ENCODE measurements at places on chromosomes 7 and 10.

DNA sequence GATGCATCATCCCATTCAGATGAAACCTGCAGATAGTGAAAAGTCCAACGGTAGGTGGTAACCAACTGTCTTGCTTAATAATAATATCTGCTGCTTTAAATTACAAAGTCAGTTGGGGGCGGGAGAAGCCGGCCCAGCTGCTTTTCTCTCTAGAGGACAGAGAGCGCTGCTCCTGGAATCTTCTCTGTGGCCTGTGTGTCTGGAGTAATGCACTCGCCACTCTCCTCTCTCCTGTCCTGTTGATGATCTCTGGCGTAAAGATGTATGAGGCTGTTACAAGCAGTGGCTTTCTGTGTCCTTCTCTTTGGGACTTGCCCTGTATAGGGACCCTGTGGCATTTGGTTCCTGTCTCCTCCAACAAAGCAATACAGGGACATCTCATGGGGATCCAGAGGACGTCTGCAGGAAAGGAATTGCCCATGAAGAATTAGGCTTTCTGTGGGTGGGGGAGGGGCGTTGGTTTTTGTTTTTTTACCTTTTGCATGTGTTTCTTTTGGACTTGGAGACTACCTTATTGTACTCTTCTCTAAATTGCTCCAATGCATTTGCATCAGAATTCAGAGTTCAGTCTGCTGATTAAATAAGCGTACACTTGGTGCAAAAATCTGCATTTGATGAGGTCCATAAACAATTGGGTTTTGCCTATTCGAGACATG is 231.6 kb downstream of the CELF2 start:
- DNase-seq: no peak

DNA sequence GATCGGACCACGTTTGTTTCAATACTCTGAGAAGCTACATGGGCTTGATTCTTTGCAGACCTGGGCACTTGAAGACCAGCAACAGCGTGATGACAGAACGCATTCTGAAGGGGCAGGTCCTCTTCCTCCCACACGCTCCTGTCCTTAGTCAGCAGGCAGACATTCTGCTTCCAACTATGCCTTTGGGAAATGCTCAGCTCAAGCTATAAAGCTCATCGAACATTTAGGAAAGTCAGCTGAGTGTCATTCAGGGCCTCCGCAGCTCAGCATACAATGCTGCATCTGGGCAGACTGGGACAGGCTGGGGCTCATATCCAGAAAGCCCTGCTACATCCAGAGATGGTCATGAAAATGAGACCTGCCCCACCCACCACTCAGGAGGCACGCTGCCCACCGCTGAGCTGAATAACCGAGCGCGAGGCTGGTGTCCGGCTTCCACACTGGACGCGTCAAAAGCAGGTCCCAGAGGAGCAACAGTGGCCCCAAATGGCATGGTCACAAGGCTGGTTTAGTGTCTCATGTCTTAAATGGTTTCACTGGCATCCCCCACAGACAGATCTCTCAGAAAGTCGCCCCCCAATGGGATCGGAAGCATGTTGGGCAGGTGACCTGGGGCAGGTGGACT is 274.0 kb downstream of the DNAJB6 start:
- no peak for DNase-seq

DNA sequence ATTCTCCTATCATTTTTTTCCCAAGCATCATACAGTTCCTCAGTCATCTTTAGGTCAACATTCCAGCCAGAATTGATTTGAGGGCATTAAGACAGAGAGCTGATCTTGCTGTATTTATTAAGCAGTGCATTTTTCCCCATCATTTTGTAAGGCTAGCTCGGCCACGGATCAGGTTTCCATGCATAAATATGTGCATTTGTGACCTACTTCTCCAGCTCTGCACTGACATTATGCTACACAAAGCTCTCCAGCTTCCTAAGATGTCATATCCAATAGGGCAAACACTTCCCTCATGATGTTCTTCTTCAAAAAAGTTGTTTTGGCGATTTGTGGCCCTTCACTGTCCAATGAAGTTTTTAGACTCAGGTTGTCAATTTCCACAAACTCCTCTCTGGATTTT is 202.6 kb downstream of the C7orf25 start:
- DNase-seq: no peak

DNA sequence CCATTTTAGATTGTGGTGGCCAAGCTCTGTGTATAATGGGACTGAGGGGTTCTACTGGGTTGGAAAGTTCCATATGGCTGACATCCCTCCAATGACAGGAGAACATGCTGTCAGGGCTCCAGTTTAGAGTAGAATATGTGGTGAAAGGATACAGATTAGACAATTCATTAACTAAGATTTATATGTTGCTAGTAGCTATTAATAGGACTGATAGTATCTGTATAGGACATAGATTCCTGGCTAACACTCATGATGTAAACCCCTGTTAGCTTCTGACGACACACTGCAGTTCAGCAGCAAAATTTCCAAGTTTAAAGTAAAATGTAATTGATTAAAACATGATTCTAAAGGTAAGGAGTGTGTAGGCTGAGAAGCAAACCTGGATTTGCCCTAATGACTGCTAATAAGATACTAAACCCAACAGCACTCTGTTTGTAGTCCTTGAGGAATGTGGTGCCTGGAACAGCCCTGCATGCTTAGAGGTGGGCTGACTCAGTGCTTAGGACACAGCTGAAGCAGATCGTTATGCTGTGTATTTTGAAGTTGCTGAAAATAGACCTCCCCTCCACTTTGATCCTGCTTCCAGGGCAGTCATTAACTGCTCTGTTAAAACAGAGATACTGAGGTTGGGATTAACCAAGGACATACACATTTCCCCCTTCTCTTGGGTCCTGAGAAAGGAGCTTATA is 1129.6 kb downstream of the SORCS3 start:
- DNase-seq: no peak

DNA sequence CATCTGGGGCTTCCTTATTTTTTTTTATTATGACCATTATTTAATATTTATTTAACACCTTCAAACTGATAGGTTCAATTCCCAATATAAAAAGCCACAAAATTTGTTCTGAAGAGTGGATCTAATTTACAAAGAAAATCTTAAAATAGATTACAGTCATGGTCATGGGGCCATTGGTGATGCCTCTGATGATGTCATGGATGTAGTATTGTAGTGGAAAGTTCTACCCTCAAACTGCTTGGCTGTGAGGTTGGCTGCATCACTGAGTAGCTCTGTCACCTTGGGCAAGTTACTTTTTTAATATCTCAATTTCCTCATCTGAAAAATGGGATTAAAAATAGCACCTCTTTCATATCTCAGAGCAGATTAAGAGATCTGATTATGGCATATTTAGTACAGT is 128.5 kb downstream of the DKK1 start:
- DNase-seq: no peak

DNA sequence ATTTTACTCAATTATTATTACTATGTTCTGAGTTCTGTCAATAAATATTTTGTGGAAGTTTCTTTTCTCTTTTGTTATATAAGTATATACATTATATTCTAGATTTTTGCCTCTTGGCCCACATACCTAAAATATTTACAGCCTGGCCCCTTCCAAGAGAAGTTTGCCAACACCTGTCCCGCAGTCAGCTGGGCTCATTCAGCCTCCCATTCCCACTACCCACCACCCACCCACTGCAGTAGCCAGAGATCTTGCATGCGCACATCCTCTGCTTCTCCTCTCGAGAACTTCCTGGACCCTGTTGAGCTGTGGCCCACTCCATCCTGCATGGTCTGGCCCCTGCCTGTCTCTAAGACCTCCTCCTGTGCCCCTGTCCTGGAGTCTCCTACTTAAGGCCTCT is 33.6 kb downstream of the WIPF3 start:
- no peak for DNase-seq

DNA sequence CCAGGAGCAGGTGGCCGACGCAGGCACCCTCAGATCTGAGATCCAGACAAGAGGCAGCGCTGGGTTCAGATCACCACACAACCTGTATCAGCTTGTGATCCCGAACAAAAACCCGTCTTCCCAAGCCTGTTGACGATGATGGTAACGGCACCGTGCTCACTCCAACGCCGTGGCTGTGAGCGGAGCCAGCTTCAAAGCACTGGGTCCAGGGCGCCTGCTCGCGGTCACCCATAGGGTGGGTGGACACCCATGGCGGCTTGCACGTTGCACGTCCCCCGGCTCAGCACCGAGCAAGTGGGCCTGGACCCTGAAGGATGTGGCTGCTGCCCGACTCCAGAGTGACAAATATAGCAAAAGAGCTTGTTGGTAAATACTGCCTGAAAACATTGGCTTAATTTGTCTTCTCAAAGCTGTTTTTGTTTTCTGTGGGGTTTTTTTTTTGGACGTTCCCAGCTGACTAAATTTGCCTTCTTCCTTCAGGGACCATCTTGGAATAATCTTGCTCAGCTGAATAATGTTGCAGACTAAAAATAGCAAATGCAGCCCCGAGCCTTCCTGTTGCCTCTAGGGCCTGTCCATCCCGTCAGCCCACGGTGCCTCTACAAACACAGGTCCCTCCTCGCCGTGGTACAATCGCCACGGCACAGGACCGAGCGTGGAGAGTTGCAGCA is 41.0 kb downstream of the FOXK1 start:
- no peak for DNase-seq

GRCh38 chr10:129768437-129769355 is 195.4 kb downstream of the EBF3 start:
- DNase-seq: peak; percentile 82

DNA sequence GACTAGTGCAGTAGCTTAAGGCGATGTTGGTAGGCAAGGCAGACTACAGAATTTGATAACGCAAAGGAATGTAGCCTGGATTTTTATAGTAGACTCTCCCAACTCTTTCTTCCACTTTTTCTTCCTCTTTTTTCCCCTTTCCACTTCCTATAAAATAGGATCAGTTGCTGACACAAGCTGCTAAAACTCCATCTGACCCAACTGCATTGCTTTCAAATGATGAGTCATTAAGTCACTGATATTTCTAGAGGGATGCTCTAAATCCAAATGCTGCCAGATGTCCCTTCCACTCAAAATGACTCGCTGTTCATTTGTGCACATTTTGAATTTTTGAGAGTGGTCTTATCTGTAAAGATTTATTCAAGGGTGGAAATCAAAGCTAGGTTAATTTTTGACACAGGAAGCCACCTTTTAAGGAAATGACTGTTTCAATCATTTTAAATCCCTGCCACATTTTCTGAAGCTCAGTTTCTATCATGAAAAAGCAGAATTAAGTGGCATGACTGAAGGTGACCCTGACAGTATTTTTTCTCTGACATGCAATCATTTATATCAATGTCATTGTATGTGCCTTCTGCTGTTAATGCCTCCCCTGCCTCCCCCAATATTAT is 25.8 kb upstream of the SFMBT2 start:
- DNase-seq: no peak

DNA sequence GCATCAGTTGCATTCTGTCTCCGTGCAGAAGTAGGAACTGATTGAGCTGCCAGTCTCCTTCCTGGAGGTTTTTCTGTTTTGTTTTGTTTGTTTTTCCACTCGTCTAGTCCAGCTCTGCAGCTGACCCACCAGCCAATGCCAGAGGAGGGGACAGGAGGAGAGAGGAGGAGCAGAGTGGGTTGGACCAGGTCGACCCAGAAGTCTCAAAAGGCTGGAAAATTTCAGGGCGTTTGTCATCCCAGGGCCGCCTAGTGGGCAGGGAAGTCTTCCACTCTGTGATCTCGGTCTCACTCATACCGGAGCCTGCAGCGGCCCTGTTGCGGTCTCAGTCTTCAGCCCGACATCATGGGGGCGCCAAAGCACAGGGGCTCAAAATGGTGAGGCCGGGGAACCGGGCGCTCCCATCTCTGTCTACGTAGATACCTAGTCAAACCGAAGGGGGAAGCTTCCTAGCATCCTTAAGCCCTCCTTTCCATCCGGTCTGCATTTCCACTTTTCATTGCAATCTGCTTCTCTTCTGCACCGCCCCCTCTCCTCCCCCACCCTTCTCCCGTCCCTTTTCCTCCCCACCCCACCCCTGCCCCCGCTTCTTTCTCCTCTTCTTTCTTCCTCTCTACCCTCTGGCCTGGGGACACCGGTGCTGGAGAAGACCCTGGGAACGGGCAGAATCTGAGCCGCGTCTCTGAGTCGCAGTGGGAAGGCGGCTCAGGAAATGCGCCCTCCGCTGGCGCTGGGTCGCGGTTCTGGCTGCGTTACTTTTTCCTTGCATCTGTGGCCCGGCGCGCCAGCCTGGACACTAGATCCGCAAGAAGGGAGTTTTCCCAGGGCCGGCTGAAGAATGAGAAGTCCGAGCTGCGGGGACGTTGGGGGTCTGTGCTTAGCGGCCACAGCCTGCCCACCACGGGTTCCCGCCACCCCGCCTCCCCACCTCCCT is 16.2 kb upstream of the PAX2 start:
- no peak for DNase-seq

- no peak for DNase-seq
Measured at GRCh38 chr10:50882540-50882983, 2.9 kb downstream of the A1CF start.

DNA sequence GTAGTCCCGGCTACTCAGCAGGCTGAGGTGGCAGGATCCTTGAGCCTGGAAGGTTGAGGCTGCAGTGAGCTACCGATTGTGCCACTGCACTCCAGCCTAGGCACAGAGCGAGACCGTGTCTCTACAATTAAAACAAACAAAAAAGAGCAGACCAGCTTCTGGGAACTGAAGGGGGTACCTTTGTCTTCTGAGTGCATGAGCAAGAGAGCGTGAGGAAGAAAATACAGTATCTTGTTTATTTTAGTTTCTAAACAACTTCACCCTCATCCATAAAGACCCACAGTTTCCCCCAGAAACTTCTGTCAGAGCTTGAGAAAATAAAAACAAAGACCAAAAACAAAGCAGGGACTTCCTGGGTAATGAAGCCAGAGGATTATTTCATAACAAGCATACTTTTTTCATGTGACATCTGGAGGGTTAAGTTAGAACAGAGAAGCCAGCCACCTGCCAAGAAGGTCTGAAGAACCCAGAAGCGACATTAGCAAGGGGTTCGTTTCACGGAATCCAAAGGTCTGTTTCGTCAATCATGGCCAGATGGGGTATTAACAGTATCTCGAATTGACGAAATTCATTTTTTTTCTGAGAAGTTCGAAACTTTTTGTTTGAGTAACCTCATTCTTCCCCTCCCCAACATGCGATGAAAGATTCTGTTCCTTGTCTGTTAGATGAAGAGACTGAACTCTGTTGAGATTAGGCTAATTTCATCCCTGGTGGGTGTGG is 10.2 kb upstream of the IL2RA start:
- no peak for DNase-seq

DNA sequence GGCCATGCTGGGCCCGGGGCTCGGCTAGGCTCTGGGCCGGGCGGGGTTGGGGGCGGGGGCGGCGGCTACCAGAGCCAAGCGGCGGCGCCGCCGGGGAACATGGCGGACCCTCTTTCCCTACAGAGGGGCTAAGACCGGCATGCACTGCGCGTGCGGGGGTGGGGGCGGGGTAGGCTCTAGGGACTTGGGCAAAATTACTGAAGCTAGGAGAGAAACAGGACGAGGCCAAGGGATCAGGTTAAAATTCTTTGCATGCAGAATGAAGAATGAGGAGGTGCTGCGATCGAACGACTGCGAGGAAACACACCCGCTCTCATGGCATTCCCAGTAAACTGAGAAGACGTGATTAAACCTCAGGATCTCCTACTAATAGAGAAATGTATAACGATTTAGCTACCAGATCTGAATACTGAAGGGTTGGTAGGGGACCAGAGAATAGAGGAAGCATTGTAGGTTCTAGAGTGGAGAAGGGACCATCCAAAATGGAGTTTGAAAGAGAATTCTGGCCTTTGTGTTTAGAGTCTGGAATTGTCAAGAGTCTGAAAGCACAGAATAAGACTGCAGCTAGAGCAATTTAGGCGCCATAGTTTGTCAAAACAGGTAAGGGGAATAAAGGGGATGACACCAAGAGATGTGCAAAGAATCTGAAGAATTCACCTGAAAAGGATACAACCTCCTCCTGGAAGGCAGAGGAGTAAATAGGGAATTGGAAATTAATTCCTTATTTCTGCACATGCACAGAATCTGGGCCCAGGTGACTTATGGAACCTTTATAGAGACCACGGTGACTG is at the start of gene PPP3CB:
Gene PPP3CB, minus strand, starts transcription at position 141 of the 791 bp plus-strand sequence. Its CDS starts 135 bp downstream, at position 6.
- DNase-seq: no peak
